ENCODE measurements at places on chromosomes 16 and 17. TPM values are rescaled to one million over a fixed set of nuclear protein-coding genes. Genes with fewer than 3 reads are reported as not detected.

- H3K36me3 ChIP-seq, result no peaks in the 10 kb centered on the region
- H3K27ac ChIP-seq, result no peak overlapping the region
- H3K27me3 ChIP-seq, result no peaks in the 10 kb centered on the region
- H3K4me3 ChIP-seq, result no peak overlapping the region
- H3K4me1 ChIP-seq, result no peaks in the 10 kb centered on the region
These were observed 85.6 kb upstream of the NOL11 start for GRCh38 chr17:67632141-67632540.

- no peak for DNase-seq
- no peaks in the 10 kb centered on the region for H3K36me3 ChIP-seq
- H3K27me3 ChIP-seq, result no peaks in the 10 kb centered on the region
These were observed 52.8 kb downstream of the CLEC19A start for GRCh38 chr16:19338335-19338734.

DNA sequence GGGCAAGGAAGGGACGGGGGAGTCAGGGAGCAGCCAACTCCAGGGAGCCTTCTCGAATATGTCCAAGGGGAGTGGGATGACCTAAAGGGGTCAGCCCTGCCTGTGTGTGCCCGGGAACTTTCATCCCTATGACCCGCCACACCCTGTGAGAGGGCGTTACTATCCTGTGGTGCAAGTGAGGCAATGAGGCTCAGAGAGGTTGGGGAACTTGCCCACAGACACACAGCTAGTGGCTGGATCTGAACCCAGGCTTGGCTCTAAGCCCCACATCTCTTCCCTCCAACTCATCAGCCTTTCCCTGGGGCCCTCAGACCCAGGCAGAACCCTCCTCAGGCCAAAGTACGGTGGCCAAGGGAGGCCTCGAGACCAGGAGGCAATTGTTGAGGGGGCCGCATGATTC is 23.2 kb downstream of the JUP start:
- no peak for DNase-seq
- no peaks in the 10 kb centered on the region for H3K4me1 ChIP-seq
- H3K27me3 ChIP-seq, result no peaks in the 10 kb centered on the region

GRCh38 chr16:70747703-70748631 is 53.0 kb downstream of the VAC14 start:
- H3K36me3 ChIP-seq, result no peaks in the 10 kb centered on the region
- no peak overlapping the region for H3K4me3 ChIP-seq
- H3K27ac ChIP-seq, result peak overlapping the region; percentile 4
- H3K27me3 ChIP-seq, result no peaks in the 10 kb centered on the region
- DNase-seq, result no peak
- H3K4me1 ChIP-seq, result no peaks in the 10 kb centered on the region

- H3K4me1 ChIP-seq, result no peaks in the 10 kb centered on the region
- H3K4me3 ChIP-seq, result no peak overlapping the region
- peaks cover 7% of the 10 kb centered on the region for H3K36me3 ChIP-seq
- DNase-seq, result no peak
- H3K27ac ChIP-seq, result no peak overlapping the region
- H3K27me3 ChIP-seq, result no peaks in the 10 kb centered on the region
These were observed 10.2 kb upstream of the LRRC37B start for GRCh38 chr17:31997005-31997404.

GRCh38 chr16:82699711-82700495 is 73.1 kb downstream of the CDH13 start:
- peaks cover 9% of the 10 kb centered on the region for H3K4me1 ChIP-seq
- H3K27ac ChIP-seq, result no peak overlapping the region
- H3K4me3 ChIP-seq, result no peak overlapping the region
- H3K27me3 ChIP-seq, result no peaks in the 10 kb centered on the region

DNA sequence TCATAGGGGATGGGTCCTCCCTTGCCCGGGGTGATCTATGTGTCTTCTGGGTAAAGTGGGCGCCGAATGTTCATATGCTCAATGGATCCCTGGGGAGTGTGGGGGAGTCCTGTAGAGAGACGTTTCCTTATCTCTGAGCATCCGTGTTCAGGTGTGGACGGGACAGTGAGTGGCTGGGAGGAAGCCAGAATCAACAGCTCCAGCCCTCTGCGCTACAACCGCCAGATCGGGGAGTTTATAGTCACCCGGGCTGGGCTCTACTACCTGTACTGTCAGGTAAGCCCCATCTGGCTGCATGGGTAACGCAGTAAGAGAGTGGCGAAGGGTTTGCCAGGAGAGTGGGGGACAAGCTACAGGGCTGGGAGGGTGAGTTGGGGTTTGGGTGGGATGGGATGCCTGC is 1.9 kb upstream of the TNFSF13 start:
- H3K27me3 ChIP-seq, result no peaks in the 10 kb centered on the region
- H3K4me1 ChIP-seq, result no peaks in the 10 kb centered on the region
- H3K4me3 ChIP-seq, result no peak overlapping the region
- H3K27ac ChIP-seq, result no peak overlapping the region
- no peaks in the 10 kb centered on the region for H3K36me3 ChIP-seq

Gene RIPOR1
- 120 TPM for total RNA-seq

Gene MARVELD3
- not detected for total RNA-seq

Measured in aorta (tissue), 5 donors.